ENCODE measurements at places on chromosomes 12 and 14.
A peak's percentile ranks its signal among the peaks of the same experiment; 100 is the strongest.

DNA sequence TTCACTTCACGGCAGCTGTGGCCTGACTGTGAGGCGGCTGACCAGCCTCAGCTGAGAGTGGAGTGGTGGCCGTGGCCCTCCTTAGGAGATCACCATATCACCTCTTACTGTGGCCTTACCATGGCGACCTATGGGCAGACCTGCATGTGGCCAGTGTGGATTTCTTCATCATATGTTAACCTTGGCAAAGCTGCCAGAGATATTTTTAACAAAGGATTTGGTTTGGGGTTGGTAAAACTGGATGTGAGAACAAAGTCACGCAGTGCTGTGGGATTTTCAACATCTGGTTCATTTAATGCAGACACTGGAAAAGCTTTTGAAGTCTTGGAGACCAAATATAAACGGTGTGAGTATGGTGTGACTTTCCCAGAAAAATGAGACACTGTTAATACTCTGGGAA is 46.9 kb downstream of the KLRG1 start:
- DNase-seq: no peak

GRCh38 chr12:96386794-96387193 is 13.4 kb downstream of the CDK17 start:
- no peak for DNase-seq

GRCh38 chr14:58755031-58755925 is 117.5 kb downstream of the DACT1 start:
- peak; percentile 65 for DNase-seq

GRCh38 chr12:115074617-115075016 is 390.6 kb upstream of the TBX3 start:
- no peak for DNase-seq

GRCh38 chr12:15216036-15216889 is 5.0 kb downstream of the RERG start:
- no peak for DNase-seq

GRCh38 chr14:95146079-95146771 is 11.1 kb downstream of the DICER1 start:
- DNase-seq: no peak
